ACHN (cell line): ENCODE measurements at places on chromosomes 7 and 10.
A peak's percentile ranks its signal among the peaks of the same experiment; 100 is the strongest.

DNA sequence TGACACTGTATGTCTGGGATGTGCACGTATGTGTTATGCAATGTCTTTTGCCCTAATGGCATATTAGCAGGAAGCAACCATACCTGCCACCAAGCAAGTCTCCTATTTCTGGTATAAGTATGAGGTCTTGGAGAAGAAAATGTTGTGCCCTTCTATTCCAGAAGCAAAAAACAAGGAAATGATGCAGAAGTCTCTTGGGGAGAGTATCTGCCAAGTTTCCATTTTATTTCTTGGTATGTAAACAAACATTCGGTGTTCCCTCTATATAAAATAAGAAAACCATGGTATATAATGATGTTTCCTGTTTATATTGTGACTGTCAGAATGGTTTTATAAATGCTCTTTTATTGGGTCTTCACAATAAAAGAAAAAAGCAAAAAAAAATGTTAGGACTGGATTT lies 19.3 kb upstream of the MYO3A start:
- no peak for DNase-seq

DNA sequence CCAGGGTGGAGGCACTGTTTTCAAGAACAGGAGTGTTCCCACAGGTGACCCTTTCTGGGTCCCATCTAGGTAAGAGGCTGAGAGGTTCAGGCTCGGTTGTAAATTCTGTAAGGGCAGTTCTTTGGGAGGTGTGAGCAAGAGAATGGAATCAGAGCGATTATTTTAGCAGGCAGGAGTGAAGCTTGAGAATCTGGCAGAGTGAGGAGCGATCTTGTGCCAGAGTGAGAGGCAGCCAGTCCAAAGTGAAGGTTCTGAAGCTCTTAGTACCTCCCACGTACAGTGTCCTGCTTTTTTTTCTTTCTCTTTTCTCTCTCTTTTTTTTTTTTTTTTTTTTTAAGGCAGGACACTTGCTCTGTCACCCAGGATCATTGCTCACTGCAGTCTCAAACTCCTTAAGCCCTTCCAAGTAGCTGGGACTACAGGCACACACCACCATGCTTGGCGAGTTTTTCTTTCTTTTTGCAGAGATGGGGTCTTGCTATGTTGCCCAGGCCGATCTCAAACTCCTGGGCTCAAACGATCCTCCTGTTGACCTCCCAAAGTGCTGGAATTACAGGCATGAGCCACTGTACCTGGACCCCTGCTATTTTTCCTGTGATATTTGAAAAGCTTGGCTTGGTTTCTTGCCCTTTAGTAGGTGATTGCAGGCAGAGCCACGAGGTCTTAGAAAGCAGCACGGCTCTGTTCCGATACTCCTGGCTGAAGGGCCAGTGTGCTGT lies 10.9 kb downstream of the POR start:
- no peak for DNase-seq

- no peak for DNase-seq
Observed at GRCh38 chr10:100043796-100044195, 34.0 kb upstream of the DNMBP start.

DNA sequence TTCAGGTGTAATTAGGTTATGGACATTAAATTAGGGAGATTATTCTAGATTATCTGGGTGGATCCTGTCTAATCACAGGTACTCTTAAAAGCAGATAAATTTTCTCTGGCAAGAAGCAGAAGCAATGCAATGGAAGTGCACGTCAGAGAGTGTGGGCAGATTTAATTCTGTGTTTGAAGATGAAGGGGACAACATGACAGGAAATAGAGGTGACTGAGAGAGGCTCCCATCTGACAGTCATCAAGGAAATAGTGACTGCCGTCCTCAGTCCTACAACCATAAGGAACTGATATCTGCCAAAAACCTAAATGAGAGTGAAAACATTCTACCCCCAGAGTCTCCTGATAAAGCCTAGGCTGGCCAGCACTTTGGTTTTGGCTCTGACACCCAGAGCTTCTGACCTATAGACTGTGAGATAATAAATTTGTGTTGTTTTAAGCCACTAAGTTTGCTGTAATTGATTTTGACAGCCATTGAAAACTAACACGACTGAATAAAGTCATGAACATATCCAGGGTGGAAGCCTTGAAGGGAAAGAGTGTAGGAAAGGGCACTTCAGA lies 30.5 kb upstream of the DDX50 start:
- DNase-seq, result no peak

DNA sequence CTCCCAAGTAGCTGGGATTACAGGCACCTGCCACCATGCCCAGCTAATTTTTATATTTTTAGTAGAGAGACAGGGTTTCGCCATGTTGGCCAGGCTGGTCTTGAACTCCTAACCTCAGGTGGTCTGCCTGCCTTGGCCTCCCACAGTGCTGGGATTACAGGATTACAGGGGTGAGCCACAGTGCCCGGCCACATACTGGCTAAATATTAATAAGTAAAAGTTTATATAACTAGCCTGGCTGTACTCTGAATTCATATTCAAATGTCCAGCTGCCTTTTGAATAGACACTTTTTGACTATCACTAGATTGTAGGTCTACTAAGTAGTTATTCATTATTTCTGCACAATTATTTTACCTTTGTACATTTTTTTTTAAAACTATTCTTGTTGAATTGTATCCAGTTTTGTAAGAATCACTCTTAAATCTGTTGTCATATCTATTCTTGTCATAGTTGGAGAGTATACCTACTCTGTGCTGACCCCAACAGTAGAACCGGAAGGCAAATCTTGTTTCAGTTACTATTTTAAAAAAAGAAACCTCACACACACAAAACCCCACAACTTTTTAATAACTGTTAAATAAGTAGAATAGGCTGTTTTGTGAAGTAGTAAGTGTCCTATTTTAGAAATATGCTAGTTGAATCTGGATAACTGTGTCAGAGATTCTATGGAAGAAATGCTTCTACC lies 29.6 kb downstream of the MINPP1 start:
- DNase-seq, result no peak

- peak; percentile 89 for DNase-seq
Observed at GRCh38 chr10:84179059-84179710, 5.6 kb downstream of the GPR15LG start.

DNA sequence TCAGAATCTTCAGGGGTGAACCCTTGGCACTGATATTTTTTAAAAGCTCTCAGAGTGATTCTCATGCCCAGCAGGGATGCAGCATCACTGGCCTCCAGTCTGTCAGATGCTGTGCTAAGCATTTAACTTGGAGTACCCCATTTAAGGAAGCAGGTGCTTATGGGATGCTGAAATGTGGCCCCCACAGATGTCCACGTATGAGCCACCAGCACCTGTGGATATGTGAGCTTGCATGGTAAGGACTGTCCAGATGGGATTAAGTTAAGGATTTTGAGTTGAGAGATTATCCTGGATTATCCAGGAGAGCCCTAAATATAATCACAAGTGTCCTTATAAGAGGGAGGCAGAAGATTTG lies 17.7 kb downstream of the CHST3 start:
- DNase-seq, result no peak

GRCh38 chr7:121521711-121522400 lies 125.7 kb upstream of the FAM3C start:
- no peak for DNase-seq

DNA sequence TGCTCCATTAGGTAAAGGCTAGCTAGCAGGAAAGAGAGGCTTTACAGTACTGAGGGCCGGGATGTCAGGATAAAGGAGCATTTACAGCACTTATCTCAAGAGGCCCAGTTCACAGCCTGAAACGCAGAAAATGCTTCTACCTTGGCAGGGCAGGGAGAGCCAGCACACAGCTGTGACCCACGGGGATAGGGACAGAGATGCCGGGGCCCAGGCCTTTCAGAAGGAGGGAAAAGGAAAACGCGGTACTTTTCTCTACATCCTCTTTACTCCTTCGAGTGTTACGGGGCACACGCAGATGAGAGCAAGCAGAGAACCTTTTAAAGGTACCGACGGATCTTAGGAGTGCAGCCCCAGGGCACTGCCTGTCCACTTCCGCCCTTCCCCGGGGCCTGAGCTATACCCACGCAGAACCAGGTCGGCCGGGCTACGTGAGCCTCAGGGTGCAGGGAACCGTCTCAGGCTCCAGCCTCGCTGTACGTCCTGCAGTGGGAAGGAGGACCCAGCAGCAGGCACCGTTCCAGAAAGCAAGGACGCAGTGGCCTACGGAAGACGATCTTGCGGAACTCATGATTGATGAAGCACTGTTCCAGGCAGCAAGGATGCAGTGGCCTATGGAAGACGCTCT lies 232.3 kb downstream of the ELFN1 start:
- DNase-seq, result no peak

DNA sequence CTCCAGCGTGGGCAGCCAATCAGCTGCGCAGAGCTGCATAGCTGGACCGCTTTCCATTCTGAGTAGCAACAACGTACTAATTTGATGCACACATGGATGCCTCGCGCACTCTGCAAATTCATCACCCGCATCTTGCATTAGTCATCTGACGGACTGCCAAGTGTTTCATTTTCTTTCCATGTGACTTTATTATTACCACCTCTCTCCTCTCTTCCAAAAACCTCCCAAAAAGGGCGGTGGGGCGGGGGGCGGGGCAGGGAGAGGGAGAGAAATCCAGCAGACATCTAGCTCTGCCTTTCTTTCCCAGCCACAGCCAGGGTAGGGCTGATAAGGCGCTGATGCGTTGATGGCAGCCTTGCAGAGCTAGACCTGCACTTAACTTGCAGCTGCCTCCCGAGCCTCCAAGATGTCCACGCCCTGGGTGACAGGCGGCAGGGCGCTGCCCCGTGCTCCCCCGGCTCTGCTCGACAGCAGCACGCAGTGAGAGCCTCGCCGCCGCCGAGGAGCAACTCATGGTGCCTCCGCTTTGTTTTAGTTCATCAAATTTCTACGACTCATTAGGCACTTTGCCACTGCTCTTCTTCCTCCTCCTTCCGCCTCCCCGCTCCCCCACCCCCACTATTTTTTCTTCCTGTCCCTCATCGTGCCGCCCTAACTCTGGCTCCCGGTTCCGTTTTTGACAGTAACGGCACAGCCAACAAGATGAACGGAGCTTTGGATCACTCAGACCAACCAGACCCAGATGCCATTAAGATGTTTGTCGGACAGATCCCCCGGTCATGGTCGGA lies 147.3 kb downstream of the CELF2 start:
- peak; percentile 28 for DNase-seq

DNA sequence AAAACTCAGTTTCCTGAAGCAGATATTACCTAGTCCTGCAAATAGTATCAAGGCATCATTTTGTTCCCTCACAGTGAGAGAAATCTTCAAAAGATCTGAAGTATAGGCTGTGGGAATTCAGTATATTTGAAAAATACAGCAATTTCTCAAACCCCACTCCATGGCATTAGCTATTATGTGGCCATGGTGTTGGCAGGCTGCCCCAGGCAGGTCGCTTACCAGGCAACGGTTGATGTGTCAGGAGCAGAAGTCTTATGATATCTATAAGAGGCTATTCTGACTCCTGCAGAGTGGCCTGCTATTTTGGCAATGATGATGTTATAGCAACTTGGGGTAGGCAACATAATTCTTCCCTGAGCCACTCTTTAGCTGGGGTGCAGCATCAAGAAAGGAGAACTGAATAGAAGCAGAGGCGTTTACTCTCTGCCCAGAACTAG lies 187.9 kb downstream of the PLXDC2 start:
- no peak for DNase-seq

DNA sequence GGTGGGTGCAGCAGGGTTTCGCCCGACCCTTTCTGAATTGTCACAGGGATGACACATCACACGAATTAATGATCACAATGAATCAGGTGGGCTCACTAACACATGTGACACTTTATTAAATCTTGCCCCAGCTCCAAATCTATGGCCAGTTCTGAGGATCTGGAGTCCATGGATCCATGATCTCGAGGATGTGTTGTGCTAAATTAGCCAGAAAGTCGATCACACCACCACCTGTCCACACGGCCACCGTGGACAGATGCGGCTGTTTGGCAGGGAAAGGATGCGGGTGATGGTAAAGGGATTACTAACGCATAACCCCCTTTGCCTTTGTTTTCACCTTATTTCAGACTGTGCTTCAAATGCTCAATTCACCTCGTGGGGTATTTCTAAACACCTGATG lies 96.4 kb downstream of the COBL start:
- DNase-seq, result no peak

- DNase-seq, result peak; percentile 77
Observed at GRCh38 chr10:114363745-114364454, 40.4 kb downstream of the AFAP1L2 start.

- DNase-seq, result no peak
Observed at GRCh38 chr10:43249151-43249961, 17.5 kb downstream of the RASGEF1A start.

- DNase-seq, result no peak
Observed at GRCh38 chr10:126839094-126839761, 66.0 kb upstream of the DOCK1 start.

GRCh38 chr7:51606601-51607154 lies 290.1 kb upstream of the COBL start:
- DNase-seq, result no peak

DNA sequence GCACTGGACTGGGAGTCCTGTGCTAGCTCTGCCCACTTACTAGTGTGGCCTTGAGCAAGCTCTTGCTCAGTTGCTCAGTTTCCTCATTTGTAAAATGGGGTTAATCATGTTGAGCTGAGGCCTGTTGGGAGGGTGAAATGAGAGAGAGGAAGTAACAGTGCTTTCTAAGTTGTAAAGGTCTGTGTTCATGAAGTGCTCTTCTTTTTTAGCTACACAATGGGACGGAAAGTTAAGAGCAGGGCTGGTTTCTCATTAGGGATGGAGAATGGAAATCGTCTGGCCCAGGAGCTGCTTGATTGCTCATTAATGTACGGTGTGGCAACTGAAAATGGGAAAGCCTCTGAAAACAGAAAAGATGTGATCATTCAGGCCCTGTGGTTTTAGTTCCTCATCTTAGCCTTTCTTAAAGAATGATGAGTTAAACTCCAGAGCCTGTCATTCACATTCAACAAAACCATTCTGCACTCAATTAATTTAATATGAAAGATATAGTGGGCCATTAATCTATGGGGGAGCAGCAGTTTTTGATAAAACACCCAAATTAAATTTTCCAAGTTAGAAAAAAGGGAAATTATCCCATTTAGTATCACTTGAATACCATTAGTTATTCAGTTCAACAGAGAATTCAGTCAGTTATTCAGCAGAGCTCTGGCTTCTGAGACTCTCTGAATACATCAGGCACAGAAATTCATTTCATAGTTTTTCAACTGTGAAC lies 60.5 kb downstream of the SH2D4B start:
- DNase-seq, result no peak

DNA sequence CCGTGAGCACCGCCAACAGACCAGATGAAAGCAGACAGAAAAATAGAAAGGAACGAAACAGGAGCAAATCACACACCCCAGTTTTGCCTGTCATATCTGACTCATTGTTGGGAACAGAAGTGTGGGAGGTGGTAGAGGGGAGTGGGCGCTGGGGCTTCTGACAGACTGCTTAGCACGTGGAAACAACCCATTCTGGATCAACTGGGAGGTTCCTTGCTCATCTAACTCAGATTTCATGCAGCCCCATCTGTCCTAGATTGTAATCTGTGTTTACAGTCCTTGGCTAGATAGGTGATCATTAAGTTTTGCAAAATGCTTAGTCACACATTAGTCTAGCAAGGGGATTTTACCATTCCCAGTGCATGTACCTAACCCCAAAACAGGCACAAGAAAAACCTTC lies 154.1 kb downstream of the NRP1 start:
- DNase-seq, result no peak

DNA sequence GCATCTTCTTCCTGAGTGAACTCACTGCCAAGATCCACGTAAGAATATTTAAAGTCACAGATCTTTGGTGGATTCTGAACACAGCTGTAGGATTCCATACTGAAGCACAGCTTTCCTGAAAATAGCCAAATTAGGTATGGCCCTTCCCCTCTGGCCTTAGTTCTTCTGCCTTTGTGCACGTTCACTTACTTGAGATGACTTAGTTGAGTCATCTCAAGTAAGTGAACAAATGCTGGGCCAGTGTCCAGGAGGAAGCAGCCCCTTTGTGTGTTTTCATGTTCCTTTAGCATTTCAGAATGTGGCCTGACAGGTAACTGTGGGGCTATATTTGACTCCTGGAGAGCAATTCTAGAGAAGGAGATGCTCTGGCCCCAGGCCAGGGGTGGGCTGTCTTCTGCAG lies 51.5 kb downstream of the CCNY start:
- no peak for DNase-seq
